ENCODE measurements at places on chromosomes 12 and 14. TPM values are rescaled to one million over a fixed set of nuclear protein-coding genes. Genes with fewer than 3 reads are reported as not detected.

The AVPR1A gene
- total RNA-seq = not detected

The ZDHHC22 gene
- total RNA-seq = not detected

DNA sequence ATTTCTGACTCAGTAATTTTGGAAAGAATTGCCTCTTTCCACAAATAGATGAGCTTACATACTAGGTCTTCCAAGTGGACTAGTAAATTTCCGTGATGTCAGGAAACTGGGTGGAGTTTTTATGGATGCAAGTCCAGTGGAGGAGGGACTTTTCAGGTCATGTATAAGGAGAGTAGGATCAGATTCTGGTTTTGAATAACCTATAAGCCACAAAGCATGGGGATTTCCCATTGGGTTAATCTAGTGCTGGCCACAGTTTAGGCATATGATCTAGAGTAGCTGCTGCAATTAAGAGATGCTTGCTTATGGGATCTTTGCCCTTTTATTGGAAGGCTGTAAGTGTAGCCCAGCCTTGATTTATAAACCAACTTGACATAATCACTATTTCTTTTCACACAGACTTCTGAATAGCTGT lies 33.8 kb downstream of the STK38L start:
- peak; percentile 19 for DNase-seq
- H3K4me3 ChIP-seq = no peak overlapping the region
- no peaks in the 10 kb centered on the region for H3K36me3 ChIP-seq
- H3K27ac ChIP-seq = no peak overlapping the region

- peak; percentile 81 for DNase-seq
- H3K27ac ChIP-seq = peak within 1 kb of the TSS; percentile 77
- no peaks in the 10 kb centered on the region for H3K27me3 ChIP-seq
- no peaks in the 10 kb centered on the region for H3K36me3 ChIP-seq
- H3K4me1 ChIP-seq = peaks cover 6% of the 10 kb centered on the region
Observed at GRCh38 chr12:7092229-7092985, at the start of gene C1R. Gene C1R, minus strand, starts transcription at chr12:7092445. Its CDS starts 57 bp downstream, at chr12:7092388.

Data from activated CD8-positive, alpha-beta T cell treated with anti-CD3 and anti-CD28 coated beads for 36 hours (primary cell).